Trophoblast cell (in vitro differentiated cells and primary cell): ENCODE measurements at places on chromosomes 3 and 15.

DNA sequence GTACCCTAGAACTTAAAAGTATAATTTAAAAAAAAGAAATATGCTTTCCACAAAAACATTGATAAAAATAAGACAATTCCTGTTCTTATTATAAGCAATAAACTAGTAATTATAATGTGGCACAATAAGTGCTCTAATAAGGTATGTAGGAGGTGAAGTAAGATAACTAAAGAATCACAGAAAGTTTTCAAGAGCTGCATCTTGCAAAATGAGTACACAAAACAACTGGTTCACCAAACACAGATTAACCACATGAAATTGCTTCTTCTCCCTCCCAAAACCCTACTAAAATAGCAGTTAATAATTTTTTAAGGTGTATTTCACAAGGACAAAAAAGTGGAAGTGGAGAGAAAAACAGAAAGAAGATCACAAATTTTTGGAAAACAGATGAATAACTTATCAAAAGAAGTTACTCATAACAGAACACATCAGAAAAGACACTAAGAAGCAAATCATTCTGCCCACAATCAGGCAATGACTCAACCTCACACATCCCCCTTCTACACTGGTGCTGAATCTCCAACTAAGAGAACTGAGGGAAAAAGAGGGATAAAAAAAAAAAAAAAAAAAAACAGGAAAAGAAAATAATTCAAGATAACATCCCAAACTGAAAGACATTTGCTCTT is 64.2 kb downstream of the TBC1D5 start:
- H3K4me3 ChIP-seq, result no peak overlapping the region
- no peak overlapping the region for H3K27ac ChIP-seq
- H3K4me1 ChIP-seq, result no peaks in the 10 kb centered on the region
- H3K36me3 ChIP-seq, result no peaks in the 10 kb centered on the region
- no peaks in the 10 kb centered on the region for H3K27me3 ChIP-seq
- no peak for DNase-seq

DNA sequence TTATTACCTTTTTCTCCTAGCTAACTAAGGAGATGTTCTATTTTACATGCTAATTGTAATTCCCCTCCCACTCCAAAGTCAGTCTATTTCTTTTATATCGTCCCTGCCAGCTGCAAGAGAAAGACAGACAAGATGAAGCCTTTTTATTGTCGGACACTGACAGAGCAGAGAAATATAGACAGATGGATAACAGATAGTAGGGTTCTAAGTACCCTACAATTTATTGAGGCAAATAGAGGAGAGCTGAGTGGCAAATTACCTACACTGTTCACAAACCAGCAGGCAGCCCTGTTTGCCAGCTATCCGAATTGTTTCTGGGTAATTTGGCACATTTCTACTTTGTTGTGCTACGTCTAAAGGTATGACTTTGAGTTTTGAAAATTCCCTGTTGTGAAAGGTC is 392.3 kb upstream of the ZNF717 start:
- no peak overlapping the region for H3K4me3 ChIP-seq
- no peak for DNase-seq
- H3K4me1 ChIP-seq, result no peaks in the 10 kb centered on the region
- H3K36me3 ChIP-seq, result no peaks in the 10 kb centered on the region
- no peaks in the 10 kb centered on the region for H3K27me3 ChIP-seq
- H3K27ac ChIP-seq, result no peak overlapping the region

DNA sequence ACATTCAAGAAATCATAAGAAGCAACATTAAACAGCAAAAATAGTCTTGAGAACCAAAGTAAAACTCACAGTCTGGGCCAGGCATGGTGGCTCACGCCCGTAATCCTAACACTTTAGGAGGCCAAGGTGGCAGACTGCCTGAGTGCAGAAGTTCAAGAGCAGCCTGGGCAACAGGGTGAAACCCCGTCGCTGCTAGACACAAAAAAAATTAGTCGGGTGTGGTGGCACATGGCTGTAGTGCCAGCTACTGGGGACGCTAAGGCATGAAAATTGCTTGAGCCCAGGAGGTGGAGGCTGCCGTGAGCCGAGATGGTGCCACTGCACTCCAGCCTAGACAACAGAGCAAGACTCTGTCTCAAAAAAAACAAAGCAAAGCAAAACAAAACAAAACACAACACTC is 117.7 kb upstream of the GOLGA6L6 start:
- no peaks in the 10 kb centered on the region for H3K4me1 ChIP-seq
- no peak overlapping the region for H3K4me3 ChIP-seq
- H3K27ac ChIP-seq, result no peak overlapping the region

GRCh38 chr3:58079773-58080172 is 71.6 kb downstream of the FLNB start:
- H3K36me3 ChIP-seq, result peaks cover 27% of the 10 kb centered on the region
- H3K27me3 ChIP-seq, result no peaks in the 10 kb centered on the region
- H3K4me1 ChIP-seq, result peaks cover 4% of the 10 kb centered on the region
- no peak overlapping the region for H3K27ac ChIP-seq

DNA sequence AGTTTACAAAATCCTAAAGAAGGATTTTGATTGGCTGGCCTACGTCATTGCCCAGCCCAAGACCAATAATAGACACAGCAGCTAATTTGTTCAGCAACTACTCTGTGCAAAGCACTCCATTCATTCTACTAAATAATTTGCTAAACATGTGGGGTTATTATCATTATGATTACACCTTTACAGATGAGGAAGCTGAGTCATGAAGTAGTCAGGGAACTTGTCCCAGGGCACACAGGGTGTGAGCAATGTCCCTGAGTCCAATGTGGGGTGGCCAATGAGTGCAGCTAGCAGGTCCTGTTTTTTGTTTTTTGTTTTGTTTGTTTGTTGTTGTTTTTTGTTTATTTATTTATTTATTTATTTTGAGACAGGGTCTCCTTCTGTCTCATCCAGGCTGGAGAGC is 183.6 kb downstream of the ABHD5 start:
- no peak overlapping the region for H3K4me3 ChIP-seq
- peaks cover 28% of the 10 kb centered on the region for H3K4me1 ChIP-seq
- H3K27me3 ChIP-seq, result no peaks in the 10 kb centered on the region
- DNase-seq, result no peak
- H3K27ac ChIP-seq, result no peak overlapping the region

DNA sequence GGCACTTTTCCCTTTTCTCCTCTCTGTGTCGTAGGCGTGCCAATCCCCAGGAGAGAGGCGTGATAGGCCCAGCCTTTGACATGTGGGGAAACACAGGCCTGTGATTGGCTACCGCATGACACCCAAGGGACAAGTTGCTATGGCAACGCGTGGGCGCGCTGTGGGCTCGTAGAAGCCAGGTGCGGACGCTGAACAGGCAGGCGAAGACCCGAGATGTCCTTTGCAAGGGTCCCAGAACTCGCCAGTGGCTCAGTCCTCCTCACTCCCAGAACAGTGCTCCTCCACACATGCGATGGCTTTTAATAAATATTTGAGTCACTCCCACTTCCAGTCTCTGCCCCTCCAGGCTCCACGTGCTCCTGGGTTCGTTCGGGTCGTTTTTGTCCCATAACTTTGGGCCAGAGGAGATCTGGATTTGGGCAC is 4.2 kb downstream of the SLC51B start:
- no peak overlapping the region for H3K4me3 ChIP-seq
- H3K36me3 ChIP-seq, result peaks cover 2% of the 10 kb centered on the region
- no peaks in the 10 kb centered on the region for H3K27me3 ChIP-seq
- H3K27ac ChIP-seq, result no peak overlapping the region
- peak; percentile 98 for DNase-seq
